Frontal cortex (tissue), 4 donors: ENCODE measurements at places on chromosomes 13 and 19. TPM values are rescaled to one million over a fixed set of nuclear protein-coding genes. Genes with fewer than 3 reads are reported as not detected.

GRCh38 chr19:1144741-1145140, 29.3 kb downstream of the SBNO2 start:
- no peak for DNase-seq

GRCh38 chr19:2885736-2886135, 15.0 kb upstream of the ZNF57 start:
- DNase-seq: no peak

Gene HCN2
- 6.1 TPM for total RNA-seq

Gene CABP5
- total RNA-seq: not detected
